ENCODE measurements at places on chromosomes 2 and 18. TPM values are rescaled to one million over a fixed set of nuclear protein-coding genes. Genes with fewer than 3 reads are reported as not detected.

- peak; percentile 34 for DNase-seq
These were observed 262.8 kb upstream of the PARD3B start for GRCh38 chr2:204282525-204282924.

- no peak for DNase-seq
These were observed 544.4 kb downstream of the DCDC2C start for GRCh38 chr2:4247791-4248190.

DNA sequence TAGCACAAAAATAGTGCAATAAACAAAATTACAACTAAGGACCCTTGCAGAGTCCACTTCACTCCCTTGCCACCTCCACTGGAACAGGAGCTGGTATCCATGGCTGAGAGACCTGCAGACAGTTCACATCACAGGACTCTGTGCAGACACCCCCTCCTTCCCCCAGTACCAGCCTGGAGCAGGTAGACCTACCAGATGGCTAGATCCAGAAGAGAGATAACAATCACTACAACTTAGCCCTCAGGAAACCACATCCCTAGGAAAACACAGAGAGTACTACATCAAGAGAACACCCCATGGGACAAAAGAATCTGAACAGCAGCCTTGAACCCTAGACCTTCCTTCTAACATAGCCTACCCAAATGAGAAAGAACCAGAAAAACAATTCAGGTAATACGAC lies 49.8 kb downstream of the FBXO15 start:
- DNase-seq: no peak

DNA sequence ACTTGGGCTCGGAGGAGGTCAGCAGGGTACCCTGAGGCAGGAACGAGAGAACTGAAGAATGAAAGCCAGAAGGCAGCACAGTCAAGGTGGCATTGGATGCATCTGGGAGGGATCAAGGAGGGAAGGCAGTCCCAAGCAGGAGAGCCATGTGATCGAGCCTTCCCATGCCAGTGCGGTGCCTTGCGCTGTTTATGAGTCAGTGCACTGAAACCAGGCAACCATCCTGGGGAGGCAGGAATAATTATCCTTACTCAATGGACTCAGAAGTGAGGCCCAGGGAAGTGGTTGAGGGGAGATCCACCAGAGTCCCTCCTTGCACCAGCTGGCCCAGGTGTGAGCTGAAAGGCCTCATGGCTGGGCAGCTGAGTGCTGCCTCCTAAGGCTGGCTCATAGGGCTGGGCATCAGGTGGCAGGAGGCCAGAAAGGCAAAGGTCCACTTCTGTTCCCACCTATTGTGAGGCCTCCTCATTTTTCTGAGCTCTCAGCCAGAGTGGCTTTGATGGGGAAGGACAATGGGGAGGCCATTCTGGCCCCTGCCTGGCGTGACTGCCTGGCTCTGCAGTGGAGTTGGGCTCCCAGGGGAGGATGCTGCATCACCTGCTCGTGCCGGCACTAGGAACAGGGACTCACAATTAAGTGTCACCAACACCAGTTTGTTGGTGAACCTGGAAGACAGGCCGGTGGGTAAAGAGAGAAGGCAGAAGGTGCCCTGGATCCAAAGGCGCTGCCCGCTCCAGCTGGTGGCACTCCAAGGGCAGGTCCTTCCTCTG lies 82.3 kb downstream of the TFCP2L1 start:
- DNase-seq: no peak

- DNase-seq: peak; percentile 20
These were observed 683 bp downstream of the MBOAT2 start for GRCh38 chr2:9002637-9003365.

GRCh38 chr18:3044931-3045698 lies 32.2 kb upstream of the LPIN2 start:
- DNase-seq: peak; percentile 78

DNA sequence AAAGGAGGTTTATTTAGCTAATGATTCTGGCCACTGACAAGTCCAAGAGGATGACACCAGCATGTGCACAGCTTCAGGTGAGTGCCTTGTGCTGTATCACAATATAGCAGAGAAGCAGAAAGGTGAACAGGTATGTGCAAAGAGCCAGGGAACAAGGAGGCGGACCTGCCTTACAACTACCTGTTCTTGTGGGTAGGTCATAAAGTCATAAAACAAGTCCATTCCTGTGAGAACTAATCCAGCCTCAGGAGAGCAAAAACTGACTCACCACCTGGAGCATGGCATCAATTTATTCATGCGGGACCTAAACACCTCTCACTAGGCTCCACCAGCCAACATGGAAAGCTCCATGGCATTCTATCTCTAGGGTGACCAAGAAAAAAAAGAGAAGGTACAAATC lies 234.2 kb downstream of the ASXL3 start:
- no peak for DNase-seq

DNA sequence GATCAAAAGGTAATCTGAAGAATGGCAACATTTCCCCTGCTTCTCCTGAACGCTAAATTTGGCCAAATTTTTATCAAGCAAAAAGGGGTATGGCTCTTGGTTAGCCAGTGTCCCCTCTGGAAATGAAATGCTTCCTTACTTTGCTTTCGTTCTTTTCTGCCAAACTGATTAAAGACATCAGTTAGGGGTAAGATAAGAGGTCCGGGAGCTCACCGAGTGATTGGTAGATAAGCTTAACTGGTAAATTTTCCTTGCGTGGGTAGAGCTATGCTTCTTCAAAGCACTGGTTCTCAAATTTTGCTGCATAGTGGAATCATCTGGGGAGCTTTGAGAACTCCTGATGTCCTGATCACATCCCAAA lies 62.7 kb upstream of the MAPRE2 start:
- DNase-seq: no peak

GRCh38 chr2:218271487-218271797 lies 1.1 kb downstream of the PNKD start:
- DNase-seq: peak; percentile 54

GRCh38 chr2:226334981-226335720 lies 464.5 kb downstream of the IRS1 start:
- DNase-seq: no peak

DNA sequence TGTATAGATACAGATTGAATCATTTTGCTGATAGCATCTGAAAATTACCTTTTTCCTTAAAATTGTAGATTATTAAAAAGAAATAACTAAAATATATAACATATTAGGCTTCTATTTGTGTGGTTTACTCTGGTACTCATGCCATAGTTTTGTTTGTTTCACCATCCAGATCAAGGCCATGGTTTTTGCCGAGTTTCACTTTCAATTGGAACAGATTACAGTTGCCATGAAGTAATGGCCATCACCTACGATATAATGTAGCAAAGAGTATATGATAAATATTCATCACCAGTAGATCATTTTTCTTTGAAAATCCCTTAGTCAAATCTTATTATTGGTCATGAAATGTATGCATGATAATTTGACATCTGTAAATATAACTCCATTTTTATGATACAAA lies 11.9 kb upstream of the DNAH7 start:
- no peak for DNase-seq

- no peak for DNase-seq
These were observed 51.5 kb downstream of the L3MBTL4 start for GRCh38 chr18:6363216-6363615.

- DNase-seq: no peak
These were observed 24.5 kb downstream of the IMPA2 start for GRCh38 chr18:12005538-12006487.

- DNase-seq: no peak
These were observed 396.9 kb downstream of the DLGAP1 start for GRCh38 chr18:4058179-4058578.

Gene SRD5A2
- total RNA-seq: not detected

Gene GKN1
- not detected for total RNA-seq

Gene KRCC1
- 31.9 TPM for total RNA-seq

Gene DYNAP
- total RNA-seq: not detected

Gene ARHGAP28
- total RNA-seq: not detected

Gene AOX1
- 0.45 TPM for total RNA-seq

Gene ITGB6
- total RNA-seq: 84.8 TPM

Gene SLC30A3
- total RNA-seq: 0.24 TPM

Gene ABCG5
- 0.66 TPM for total RNA-seq

Gene CPO
- total RNA-seq: 0.40 TPM

Gene ACOXL
- total RNA-seq: 2.4 TPM
